Tibial nerve (tissue), 4 donors: ENCODE measurements at places on chromosomes 2 and 18.

- no peak for DNase-seq
These were observed 76.4 kb downstream of the BOD1L2 start for GRCh38 chr18:57223144-57223870.

- no peak for DNase-seq
These were observed 24.9 kb downstream of the TET3 start for GRCh38 chr2:74009577-74009976.

DNA sequence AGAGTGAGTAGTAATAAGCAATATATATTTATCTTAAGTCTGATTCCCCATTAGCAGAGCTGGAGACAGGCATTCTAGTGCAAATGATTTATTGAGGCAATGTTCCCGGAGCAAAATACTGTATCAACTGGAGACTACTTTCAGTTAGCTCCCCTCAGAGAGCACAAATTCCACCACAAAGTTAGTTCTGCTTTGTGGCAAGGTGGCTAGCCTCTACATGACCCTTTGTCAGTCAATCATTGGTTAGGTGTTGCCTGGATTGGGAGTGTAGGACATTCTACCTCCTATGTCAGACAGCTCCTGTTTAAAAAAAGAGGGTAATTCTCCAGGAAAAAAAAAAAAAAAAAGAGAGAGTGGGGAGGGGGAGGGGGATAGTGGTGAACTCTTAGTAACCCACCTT lies 402.2 kb downstream of the NR4A2 start:
- no peak for DNase-seq

DNA sequence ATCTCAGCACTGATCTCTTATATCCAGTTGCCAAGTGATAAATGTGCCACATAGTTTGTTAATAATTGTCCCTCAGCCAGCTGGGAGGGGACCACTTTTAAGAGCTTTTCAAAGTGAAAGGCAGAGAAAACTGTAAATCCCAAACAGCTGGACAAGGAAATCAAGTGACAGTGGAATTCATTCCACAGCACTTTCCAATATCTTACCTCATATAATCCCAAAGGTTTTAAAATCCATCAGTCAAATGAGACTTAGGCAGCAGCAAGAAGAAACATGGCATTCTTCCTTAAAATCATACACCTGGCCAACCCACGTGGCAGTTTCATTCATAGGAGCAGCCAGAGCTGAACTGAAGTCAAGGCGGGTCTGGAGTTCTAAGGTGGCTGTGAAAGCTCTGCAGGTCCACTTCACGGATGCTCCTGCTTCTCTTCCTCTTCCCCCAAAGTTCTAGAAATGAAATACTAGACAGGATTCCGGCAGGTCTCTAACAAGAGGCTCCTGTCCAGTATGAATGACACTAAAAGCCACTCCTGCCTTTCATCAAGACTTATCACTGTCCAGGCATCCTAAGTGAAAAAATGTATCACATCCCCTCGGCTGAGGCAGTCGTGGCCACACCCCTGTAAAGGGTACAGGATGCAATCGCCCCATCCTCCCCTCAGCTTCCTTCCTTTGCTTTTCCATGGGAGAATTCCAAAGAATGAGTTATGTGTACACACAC lies 190.4 kb upstream of the STK17B start:
- no peak for DNase-seq

DNA sequence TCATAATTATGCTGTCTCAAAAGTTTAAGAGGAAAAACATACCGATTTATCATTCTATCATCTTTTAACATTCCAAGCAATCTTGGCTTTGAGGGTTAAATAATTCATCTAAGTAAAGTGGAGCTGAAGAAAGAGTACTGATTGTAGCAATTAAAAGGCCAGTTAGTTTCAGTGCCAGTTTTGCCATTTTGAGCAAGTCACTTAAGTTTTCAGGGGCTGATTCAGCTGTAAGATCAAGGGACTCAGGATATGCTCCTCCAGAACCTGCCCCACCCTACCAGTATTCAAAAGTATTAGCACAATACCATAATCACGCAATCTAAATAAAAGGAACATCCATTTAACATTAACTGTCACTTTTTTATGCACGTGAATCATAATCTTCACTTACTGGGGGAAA lies 1.9 kb downstream of the SS18 start:
- DNase-seq: no peak

GRCh38 chr2:159497847-159498246 lies 118.5 kb downstream of the BAZ2B start:
- no peak for DNase-seq

- DNase-seq: no peak
These were observed 110.3 kb upstream of the PKDCC start for GRCh38 chr2:41937464-41937906.
